Activated CD8-positive, alpha-beta memory T cell treated with anti-CD3 and anti-CD28 coated beads for 48 hours (primary cell): ENCODE measurements at places on chromosomes 1 and 21.

GRCh38 chr1:205714190-205714905 lies 34.0 kb upstream of the SLC45A3 start:
- DNase-seq = no peak

GRCh38 chr1:113256348-113256729 lies 134.0 kb upstream of the MAGI3 start:
- DNase-seq = no peak

GRCh38 chr1:207742850-207743555 lies 8.9 kb upstream of the CD46 start:
- no peak for DNase-seq

DNA sequence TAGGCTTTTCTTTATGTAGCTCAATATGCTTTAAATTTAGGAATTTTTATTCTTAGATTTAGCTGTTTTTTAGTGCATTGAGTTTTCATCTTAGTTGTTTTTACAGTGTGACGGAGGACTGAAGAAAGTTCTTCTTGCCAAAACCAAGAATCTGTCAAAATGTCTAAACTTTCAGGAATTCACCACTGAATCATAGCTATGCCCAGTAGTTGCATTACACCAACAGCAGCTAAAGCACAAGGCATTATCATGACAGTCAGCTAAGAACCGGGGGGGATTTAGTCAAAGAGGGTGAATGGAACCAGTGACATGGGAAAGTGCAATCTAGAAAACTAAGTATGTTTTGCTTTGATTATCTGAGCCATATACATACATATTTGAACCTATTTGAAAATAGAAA lies 6.5 kb upstream of the C1orf146 start:
- DNase-seq = no peak

DNA sequence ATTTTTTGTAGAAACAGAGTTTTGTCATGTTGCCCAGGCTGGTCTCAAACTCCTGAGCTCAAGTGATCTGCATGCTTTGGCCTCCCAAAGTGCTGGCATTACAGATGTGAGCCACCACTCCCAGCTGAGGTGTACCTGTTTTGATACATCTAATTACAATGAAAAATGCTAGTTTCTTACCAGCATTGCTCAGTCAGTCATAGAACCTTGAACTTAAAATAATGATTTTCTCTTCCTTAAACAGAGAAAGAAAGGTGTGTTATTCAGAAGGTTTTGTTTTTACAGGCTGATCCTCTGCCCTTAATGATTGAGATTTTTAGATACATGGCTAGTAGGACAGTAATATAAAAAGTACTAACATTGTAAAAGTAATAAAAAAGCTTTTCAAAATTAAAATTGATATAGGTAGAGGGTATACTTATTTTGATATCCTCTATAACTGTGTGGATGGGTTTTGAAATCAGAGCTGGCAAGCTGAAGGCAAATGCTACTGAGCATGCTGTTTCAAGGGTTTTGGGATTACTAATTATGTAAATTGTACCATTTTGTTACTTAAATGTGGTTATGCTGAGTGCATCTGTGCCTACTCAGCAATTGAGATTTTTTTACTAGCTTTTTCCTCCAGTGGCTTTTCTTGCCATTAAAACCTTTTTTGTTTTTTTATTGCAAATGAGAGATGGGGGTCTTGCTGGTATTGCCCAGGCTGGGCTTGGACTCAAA lies 16.1 kb downstream of the PRRC2C start:
- DNase-seq = no peak
